ENCODE measurements at places on chromosomes 2 and 18. TPM values are rescaled to one million over a fixed set of nuclear protein-coding genes. Genes with fewer than 3 reads are reported as not detected.
A peak's percentile ranks its signal among the peaks of the same experiment; 100 is the strongest.

- no peak for DNase-seq
Observed at GRCh38 chr2:159939946-159940345, 122.5 kb downstream of the PLA2R1 start.

DNA sequence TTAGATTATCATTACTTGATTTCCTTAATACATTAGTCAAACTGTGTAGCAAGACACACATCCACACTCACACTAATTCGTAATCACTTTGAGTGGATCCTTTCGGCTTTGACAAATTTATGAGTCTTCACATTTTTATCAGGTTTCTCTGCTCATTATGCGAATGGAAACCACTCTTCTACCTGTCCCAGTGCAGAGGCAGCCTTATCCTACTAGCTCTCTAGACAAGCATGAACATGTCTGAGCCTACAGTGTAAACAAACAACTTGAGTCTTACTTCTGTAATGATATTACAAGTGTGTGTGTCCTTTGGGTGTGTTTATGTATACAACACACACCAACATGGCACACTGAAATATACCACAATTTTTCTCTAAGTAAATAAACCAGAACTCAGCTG lies 361.9 kb upstream of the CHST9 start:
- no peak for DNase-seq

GRCh38 chr2:224850081-224850480 lies 133.9 kb upstream of the CCDC195 start:
- no peak for DNase-seq

DNA sequence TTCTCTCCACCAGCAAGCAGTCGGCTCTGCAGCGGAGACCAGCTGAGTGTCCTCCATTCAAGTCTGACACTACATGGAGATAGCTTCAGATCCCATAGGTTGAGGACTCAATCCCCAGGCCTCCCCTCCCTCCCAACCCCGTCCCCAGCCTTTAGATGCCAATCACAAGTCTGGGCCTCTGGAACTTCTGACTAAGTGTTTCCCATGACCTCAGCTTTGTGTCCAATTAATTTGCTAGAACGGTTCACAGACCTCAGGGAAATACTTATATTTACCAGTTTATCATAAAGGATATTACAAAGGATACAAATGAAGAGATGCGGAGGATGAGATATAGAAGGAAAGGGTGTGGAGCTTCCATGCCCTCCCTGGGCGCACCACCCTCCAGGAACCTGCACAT lies 77.4 kb downstream of the MERTK start:
- DNase-seq, result no peak

GRCh38 chr18:36211612-36212065 lies 24.3 kb downstream of the MOCOS start:
- DNase-seq, result no peak

DNA sequence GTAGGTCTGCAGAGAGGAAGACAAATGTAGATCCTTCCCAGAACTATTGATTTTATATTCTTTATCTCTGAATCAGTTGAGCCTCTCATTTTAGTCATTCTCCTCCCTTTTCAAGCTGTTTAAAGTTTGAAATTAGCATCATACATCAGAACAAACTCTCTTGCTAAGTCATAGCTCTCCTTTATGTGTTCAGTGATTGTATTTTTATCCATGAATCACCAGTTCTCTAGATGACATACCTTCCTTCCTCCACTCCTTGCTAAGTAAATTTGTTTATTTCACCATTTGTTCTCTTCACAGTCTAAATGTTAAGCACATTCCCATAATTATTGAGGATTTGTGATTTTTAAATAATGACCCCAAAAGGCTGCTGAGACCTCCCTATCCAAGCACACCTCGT lies 63.5 kb upstream of the RAPGEF4 start:
- DNase-seq, result no peak

- DNase-seq, result no peak
Observed at GRCh38 chr18:51153659-51154371, 43.7 kb downstream of the MEX3C start.

- peak; percentile 37 for DNase-seq
Observed at GRCh38 chr2:128317181-128317898, 1.3 kb downstream of the HS6ST1 start.

DNA sequence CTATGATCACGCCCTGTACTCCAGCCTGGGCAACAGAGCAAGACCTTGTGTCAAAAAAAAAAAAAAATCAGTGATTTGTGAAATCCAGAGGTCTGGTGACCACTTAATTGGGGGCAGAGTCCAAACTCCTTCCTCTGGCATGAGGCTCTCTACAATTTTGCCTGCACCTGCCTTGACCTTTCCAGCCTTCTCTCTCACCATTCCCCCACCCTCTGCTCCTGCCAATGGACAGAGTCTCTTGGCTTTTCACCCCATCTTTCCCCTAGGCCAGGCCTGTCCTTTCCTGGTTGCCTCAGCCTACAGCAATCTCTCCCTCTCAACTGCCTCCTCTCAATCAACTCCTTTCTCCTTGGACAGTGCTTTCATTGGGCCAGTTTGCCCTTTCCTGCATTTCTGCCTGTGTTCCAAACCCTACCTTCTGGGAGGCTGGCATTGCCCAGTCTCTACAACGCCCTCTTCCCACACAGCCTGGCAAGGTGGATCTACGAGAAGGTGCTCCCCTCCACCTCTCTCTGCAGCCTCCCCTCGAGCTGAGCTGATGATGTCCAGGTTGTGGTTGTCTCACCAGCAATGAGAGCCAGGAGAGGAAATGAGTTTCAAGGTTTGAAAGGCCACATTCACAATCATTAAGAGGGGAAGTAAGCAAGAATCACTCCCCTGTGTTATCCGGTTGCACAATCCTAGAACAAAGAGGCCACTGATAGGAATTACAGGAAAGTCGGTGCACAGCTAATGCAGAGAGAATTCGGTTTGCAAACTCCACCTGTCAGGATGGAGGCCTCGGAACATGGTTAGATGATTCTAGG lies 39.5 kb upstream of the NPAS2 start:
- no peak for DNase-seq

- no peak for DNase-seq
Observed at GRCh38 chr2:24863641-24864040, 56.4 kb downstream of the ADCY3 start.

GRCh38 chr2:237464757-237465391 lies 22.2 kb upstream of the MLPH start:
- DNase-seq, result no peak

DNA sequence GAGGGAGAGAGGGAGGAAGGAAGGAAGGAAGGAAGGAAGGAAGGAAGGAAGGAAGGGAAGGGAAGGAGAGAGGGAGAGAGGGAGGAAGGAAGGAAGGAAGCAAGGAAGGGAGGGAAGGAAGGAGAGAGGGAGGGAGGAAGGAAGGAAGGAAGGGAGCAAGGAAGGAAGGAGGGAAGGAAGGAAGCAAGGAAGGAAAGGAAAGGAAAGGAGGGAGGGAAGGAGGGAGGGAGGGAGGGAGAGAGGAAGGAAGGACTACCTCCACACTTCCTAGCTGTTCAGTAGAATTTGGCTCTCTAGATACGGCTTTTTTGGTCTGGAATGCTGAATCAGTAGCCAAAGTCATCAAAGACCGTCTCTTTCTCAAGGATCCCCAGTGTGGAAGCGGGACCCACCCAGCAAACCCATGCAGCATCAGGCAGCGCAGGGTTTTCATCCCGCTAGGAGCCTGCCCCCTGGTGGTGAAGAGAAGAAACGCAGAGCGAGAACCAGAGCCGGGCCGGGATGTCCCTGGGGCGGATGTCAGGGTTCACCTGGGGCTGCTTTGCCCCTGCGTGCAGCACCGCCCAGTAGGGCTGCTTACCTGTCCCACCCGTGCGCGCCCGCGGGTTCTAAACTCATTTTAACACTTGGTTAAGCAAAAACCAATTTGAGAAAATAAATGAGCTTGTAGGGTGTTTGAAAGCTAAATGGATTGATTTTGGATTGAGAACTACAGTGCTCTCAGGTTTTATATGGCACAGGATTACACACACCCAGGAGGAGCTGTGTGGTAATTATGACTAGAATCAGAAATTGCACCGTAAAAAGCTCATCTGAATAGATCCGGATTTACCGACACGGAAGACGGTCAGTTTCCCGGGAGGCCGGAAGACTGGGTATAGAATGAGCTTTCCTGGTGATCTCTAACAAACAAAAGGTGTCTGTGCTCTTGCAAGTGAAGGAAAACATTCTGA lies 48.1 kb upstream of the ARL4C start:
- DNase-seq, result peak; percentile 62

- DNase-seq, result no peak
Observed at GRCh38 chr2:45864121-45864520, 212.6 kb downstream of the PRKCE start.

DNA sequence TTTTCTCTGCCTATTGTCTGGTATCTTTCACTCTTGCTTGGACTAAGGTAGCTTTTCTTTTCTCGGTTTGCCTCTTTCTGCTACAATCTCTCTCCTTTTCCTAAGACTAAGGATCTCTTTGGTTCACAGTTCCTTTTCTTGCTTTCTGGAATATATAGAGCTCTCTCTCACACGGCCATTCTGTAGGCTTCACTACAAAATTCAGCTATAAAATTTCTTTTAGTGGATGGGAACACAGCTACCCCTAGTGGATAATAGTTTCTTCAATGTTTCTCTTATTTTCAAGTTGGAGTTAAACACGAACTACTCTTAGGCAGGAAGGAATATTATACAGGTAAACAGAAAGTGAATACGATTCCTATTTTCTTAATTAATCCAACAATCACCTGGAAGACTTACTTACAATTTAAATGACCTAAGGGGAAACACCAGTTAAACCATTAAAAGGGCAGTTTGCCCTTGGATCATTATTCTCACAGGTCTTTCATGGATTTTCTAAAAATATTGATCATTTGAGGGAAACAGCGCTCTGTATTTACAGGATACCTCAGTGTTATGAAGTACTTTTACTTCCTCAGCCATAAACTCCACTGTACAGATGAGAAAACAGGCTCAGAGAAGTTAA lies 140.5 kb downstream of the LRP2 start:
- no peak for DNase-seq

DNA sequence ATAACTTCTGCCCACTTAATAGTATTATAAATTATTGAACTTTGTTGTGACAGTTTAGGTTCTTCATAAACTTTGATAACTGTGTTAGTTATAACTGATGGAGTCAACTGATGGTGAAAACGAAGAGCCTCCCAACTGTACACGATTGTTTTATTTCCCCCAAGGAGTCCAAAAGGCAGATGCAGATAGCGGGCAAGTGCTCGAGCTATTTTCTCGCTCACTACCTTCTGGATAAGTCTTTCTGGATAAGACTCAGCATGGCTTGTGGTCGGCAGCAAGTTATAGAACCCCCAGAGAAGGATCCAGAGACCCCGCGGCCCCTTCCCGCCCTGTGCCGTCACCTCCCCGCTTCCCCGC lies 517 bp downstream of the GCFC2 start:
- no peak for DNase-seq

RNU2-63P gene
- 2.4 TPM for total RNA-seq

CHRNG gene
- total RNA-seq, result not detected

TRIM43 gene
- not detected for total RNA-seq

TMEM198 gene
- total RNA-seq, result 4.1 TPM

TMEM131 gene
- 26.5 TPM for total RNA-seq

CTLA4 gene
- not detected for total RNA-seq

ALPI gene
- total RNA-seq, result not detected

Data from left cardiac atrium (tissue), 4 donors.